ENCODE measurements at places on chromosomes 3 and 15.

DNA sequence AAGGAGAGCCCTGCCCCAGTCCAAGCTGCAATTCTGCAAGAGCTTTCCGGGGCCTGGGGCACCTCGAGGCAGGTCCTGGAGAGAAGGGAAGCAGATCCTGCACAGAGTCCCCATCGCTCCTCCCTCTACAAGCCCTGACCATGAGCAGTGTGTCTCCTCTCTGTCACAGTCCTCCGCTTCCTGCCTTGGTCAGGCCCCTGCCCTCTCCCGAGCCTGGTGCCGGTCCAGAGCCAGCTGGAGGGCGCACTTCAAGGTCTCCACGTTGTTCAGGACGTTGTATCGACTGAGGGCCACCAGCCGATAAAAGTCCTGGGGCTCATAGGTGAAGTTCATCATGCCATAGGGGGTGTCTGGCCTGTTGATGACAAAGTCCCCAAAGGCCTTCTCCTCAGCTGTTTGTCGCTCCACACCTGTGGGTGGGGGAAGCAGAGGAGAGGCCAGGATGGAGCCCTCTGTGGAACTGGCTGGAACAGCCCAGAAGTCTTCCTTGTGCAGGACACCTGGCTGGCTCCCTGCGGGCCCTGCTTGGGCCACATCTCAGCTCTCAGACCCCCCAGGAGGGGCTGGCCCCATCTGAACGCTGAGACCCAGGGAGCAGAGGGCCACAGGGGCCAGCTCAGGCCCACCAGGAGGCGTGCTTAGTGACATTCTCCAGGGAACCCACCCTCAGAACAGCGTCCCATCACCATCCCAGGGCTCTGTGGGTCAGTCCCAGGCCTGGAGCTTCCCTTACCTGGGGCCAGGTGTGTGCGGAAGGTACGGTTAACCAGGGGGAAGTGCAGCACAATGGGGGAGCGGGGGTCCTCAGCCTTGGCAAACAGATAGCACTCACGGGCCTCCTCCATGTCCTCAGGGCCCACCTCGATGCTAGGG lies 14.4 kb downstream of the PLA2G4F start:
- DNase-seq = no peak

DNA sequence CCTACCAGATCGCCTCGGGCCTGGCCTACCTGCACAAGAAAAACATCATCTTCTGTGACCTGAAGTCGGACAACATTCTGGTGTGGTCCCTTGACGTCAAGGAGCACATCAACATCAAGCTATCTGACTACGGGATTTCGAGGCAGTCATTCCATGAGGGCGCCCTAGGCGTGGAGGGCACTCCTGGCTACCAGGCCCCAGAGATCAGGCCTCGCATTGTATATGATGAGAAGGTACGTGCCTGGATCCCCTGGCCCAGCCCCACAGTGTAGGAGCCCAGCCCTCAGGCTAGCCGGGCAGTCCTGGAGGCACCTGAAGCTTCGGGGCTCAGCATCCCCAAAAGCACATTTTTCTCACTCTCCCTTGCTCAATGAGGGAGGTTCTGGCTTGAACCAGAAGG lies 135.8 kb downstream of the LRRK1 start:
- no peak for DNase-seq

DNA sequence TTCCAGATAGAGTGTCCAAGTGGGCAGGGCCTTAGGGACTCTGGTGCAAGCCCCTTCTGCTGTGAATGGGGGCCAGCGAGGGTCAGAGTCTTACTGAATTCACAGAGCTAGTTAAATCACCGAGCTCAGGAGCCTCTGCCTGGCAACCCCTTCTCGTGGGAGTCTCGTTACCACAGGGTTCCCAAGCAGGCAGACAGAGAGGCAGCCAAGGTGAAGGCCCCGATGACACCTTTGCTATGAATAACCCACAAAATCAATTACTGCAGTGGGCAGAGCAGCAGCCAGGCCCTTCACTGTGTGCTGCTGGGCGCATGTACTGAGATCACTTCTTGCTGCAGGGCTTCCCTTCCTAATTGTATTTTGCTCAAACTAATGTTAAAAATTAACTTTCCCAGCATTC lies 56.9 kb downstream of the SPSB4 start:
- no peak for DNase-seq

DNA sequence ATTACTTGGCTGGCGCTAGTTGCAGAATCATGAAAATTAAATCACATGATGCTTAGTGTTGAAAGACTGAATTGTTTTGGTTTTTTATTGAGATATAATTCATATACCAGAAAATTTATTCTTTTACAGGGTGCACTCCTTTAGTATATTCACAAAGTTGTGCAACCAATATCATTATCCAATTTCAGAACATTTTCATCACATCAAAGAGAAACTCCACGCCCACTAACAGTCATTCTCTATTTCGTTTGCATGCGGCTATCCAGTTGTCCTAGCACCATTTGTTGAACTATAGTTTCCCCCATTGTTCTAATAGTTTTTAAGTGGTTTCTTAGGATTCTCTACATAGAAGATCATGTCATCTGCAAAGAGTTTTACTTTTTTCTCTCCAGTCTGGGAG lies 3.7 kb downstream of the EHD4 start:
- DNase-seq = no peak

Data from NCI-H1930 (cell line).